ENCODE measurements at places on chromosomes 1 and 21.

DNA sequence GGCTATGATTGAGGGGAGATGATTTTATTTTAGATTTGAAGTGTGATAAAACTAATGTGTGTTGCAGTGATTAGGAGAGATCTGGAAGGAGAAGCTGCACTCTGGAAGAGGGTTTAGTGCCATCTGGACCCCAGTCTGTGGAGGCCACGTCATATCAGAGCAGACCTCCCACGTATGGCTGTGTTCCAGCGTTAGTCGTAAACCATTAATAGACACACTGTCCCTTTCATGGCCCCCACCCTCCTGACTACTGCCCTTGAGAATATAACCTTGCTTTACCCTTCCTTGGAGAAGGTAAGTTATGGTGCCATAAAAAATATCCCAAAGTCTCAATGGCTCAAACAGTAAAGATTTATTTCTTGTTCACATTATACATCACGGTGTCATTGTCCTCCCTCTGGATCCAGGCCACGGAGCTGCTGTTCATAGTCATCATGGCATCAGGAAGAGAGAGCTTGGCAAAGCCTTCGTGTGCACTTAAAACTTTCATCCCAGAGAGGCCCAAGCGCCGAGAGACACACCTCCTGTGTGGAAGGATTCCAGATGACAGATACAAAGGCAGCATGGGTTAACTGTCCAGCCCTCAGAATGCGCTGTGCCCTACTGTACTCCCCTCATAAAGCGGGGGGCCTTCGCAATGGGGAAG lies 33.2 kb downstream of the RHOU start:
- no peak for DNase-seq

- no peak for DNase-seq
These were observed 53.0 kb upstream of the DESI2 start for GRCh38 chr1:244599937-244600350.

GRCh38 chr1:65910432-65910831 lies 117.7 kb downstream of the PDE4B start:
- no peak for DNase-seq

GRCh38 chr1:14930247-14930965 lies 223.1 kb upstream of the TMEM51 start:
- DNase-seq, result no peak

- DNase-seq, result no peak
These were observed 54.7 kb upstream of the GREM2 start for GRCh38 chr1:240666568-240667198.

DNA sequence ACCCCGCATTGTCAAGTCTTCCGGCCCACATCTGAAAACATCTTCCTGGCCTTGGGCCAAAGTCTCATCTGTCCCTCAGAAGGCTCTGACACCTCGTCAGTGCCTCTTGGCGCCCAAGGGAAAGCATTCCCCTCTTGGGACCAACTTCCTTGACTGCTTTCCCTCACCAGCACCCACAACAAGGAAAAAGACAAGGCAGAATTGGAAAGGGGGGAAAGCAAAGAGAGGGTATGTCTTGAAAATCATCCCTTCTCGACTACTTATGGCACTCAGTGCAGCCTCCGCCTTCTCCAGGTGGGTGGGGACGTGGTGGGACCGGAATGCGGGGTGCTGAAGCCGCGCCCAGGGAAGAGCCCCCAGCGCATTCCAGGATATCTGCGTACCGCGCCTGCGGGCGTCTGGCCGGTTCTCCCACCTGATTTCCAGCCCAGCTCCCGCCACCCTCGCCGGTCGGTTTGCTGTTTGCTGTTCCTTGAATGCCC lies 554 bp upstream of the SLC39A1 start:
- DNase-seq, result peak; percentile 22

GRCh38 chr1:160781186-160781766 lies 14.7 kb upstream of the LY9 start:
- no peak for DNase-seq

DNA sequence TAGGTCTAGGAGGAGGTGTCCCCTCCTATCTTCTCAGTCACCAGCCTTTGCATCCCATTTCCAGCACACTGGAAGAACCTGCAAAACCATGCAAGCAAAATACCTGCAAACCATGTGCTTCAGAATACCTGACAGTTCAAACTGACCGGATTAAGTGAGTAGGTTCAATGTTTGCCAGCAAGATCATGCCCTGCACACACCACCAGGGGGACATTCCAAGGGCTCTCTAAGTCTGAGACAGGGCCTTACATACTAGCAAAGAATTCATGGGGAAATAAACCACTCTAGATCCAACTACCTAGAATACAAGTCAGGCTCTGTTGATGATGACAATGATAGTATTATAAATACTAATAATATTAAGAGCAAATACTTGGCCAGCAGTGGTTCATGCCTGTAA lies 27.6 kb downstream of the INPP5B start:
- DNase-seq, result no peak

DNA sequence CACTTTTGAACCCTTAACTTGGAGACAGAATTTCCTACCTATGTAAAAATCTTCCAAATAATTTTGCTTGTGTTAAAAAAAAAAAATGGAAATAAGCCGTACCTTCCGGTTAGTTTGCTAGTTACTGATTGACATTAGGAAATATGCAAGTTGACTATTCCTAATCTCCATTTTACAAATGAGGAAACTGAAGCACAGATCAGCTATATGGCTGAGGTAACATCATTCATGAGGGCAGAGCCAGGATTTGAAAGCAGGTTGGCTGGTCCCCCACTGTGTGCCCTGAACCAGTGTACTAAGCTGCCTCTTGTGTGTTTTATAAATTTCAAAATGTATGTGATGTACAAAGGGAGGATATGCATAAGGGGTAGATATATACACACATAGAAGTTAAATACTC lies 29.6 kb downstream of the BACE2 start:
- DNase-seq, result no peak

DNA sequence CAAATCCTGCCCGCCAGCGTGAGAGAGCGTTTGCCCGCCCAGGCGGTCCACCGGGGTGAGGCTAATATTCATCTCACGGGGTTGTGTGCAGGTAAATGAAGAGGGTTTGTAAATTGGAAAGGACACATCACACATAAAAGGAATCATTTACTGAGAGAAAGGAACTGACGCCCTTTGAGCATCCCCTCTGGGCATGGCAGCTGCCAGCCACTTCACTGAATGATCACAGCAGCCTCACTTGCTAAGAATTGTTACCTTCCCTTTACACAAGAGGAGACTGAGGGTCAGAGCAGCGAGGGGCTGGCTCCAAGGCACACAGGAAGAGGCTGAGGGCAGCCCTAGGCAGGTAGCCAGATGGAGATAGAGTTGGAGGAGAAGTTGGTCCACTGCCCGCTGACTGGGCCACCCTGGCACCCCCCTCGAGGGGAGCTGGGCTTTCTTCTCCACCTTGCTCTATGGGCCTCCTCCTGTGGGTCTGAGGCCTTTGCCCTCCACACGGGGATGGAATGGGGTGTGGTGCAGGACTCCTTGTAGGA lies 96.0 kb downstream of the FOXD2 start:
- no peak for DNase-seq

DNA sequence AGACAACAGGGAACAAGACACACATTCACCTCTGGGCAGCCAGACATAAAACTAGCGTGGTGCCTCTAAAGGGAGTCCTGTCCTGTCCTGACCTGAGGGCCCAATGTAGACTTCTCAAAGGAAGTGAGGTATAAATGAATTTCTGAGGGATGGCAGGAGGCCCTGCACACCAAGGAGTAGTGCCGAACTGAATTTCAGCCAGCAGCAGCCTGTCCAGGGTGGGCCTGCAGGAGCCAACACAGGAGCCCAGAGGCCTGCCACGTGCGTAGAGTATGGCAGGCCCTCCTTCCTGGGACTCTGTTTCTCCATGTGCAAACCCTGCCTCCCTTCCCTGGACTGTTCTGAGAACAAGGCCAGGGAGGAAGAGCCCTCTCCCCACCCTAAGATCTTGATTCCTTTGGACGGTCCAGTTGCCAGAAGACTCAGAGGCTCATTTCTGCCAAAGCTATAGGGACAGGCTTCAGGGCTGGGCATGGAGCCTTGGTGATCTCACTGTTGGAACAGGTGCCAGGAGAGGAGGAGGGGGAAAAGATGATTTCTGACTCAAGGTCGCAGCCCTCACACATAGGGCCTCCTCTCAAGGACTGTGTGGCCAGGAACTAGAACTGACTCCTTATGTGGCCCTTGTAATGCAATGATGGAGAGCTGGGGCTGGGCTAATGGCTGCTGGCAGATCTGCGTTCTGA lies 1.8 kb upstream of the FABP3 start:
- DNase-seq, result no peak

GRCh38 chr1:100699744-100700143 lies 19.8 kb upstream of the VCAM1 start:
- DNase-seq, result no peak

DNA sequence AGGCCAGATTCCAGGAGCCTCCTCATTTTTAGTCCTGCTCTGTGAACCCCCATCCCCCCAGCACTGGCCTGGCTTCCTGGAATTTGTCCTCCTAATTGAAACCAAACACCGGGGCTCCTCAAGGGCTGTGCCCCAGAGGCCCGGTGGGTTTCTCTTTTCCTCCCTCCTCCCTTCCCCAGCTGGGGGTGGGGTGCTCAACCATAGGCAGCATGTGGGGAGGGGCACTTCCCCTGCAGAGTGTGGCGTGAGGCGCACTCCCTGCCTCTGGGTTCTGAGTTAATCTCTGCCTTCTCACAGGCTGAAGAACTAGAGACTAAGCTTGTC lies 67.5 kb upstream of the ACOT11 start:
- DNase-seq, result no peak

GRCh38 chr1:65955503-65955902 lies 162.8 kb downstream of the PDE4B start:
- no peak for DNase-seq

- DNase-seq, result no peak
These were observed 17.3 kb downstream of the S1PR1 start for GRCh38 chr1:101253976-101254674.

GRCh38 chr1:230029244-230029941 lies 37.6 kb upstream of the GALNT2 start:
- no peak for DNase-seq

DNA sequence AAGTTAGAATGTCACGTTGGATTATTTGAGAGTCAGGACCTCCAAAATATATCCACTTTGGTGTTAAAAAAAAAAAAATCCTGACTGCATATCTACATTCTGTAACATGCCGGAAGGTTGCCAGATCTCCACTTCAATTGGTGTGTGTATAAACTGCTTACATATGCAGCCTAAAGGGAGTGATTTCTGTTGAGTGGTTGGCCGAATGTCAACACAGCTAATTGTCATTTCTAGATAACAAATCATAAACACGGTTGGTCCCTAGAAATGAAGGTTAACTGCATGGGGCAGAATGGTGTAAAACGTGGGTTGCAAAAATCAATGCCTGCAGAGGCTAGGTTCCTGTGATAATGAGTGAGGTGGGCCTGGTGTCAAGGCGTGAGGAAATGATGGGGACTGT lies 15.0 kb upstream of the ROR1 start:
- DNase-seq, result peak; percentile 81

GRCh38 chr1:59601811-59602210 lies 212.9 kb upstream of the HOOK1 start:
- no peak for DNase-seq

DNA sequence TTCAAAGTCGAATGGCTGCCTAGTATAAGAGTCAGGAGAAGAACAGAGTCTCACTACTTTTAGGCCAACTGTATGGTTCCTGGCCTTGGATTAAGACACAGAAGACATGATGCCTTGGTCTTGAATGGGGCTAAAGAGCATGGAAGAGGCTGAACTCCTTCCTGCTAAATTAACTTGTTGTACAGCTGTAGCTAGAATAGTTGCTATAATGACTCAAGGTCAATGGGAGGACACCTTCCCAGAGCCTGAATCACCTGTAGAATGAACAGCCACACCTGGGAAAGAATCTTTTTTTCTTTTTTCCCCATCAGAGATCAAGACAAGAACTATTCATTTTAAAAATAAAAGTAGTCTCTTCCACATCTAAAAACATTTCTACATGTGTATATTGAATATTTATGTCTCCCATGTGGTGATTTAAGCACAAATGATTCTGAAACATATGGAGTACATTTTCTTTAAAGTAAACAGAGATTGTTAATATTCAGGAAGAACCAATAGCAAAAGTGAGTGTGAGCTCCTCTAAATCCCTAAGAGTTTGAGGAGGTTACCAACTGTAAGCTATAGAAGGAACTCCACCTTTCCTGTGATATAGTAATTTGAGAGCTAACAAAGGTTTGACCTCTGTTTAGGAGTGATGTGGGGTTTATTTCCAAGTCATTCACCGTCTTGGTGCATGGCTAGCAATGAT lies 191.3 kb downstream of the TGFB2 start:
- DNase-seq, result no peak

GRCh38 chr1:89911191-89911991 lies 83.5 kb upstream of the ZNF326 start:
- DNase-seq, result no peak

DNA sequence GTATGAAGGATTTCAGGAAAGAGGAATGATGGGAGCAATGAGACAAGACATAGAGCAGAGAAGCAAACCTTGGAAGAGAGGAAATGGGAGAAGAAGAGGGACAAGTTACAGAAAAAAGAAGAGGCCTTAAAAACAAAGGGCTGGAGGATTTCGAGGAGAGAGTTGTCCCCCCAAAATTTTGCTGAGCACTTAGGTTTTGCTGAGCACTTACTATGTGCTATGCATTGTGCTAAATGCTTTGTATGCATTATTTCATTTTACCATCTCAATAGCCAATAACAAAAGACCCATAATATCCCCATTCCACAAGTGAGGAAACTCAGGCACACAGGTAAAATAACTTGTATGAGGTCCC lies 2.5 kb upstream of the TRIM63 start:
- no peak for DNase-seq

DNA sequence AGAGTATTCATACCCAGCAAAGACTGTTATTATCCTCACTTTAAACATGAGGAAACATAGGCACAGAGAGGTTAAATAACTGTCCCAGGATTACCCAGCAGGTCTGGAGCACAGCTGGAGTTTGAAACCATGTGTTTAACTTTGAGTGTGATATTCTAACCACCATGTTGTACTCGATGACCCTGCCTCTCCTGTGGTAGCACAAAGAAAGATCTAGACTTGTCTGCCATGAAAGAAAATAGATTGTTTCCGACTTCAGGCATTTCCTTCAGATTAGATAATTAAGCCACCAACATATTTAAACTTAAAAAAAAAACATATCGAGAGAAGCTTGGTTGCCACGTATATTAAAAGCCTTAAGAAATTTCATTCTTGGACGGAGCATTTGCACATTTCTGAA lies 104.6 kb upstream of the RUNX1 start:
- DNase-seq, result no peak

- no peak for DNase-seq
These were observed 184.4 kb downstream of the PTGER3 start for GRCh38 chr1:70863239-70863638.

Measured in NCI-H1105 (cell line).